HFFc6 (cell line): ENCODE measurements at places on chromosomes 1 and 21. TPM values are rescaled to one million over a fixed set of nuclear protein-coding genes. Genes with fewer than 3 reads are reported as not detected.

DNA sequence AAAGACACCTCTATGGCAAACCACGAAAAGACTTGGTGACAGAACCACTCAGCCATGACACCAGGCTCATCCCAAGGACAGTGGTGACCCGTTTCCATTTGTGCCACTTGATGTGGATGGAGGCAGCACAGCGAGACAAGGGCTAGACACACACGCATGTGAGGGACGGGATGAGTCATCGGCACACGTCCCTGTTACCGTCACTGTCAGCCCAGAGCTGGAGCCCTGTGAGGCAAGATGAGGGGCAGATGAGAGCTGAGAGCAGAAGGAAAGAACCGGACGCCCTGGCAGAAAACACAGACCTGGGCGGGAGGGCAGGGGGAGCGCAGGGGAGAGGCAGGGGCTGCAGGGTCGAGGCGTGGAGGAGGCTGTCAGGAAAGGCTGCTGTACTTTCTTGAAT lies 57.8 kb downstream of the SIK1 start:
- H3K27me3 ChIP-seq = peaks cover 3% of the 10 kb centered on the region; the same call in 1 of the 2 replicates
- H3K4me1 ChIP-seq = peaks cover 22% of the 10 kb centered on the region
- H3K36me3 ChIP-seq = no peaks in the 10 kb centered on the region
- peak; percentile 48 for DNase-seq

DNA sequence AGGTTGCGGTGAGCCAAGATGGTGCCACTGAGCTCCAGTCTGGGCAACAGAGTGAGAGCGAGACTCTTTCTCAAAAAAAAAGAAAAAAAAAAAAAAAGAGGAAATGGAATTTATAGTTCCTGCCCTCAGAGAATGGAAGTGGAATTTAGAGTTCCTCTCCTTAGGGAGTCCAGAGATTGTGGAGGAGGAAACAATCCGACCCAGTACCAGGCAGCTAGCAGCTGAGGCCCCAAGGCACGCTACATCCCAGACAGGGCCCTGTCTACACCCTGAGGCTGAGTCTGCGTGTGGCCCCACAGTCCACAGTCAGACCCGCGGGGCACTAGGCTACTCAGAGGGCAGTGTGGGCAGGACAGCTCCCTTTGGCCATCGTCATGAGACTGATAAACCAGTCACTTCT lies 1.9 kb upstream of the MFN2 start:
- peak overlapping the region; percentile 72; the same call in 1 of the 2 replicates for H3K27ac ChIP-seq
- no peak for DNase-seq
- peaks cover 33% of the 10 kb centered on the region for H3K4me1 ChIP-seq
- H3K27me3 ChIP-seq = peaks cover 2% of the 10 kb centered on the region; the same call in 1 of the 2 replicates
- H3K36me3 ChIP-seq = peaks cover 18% of the 10 kb centered on the region

DNA sequence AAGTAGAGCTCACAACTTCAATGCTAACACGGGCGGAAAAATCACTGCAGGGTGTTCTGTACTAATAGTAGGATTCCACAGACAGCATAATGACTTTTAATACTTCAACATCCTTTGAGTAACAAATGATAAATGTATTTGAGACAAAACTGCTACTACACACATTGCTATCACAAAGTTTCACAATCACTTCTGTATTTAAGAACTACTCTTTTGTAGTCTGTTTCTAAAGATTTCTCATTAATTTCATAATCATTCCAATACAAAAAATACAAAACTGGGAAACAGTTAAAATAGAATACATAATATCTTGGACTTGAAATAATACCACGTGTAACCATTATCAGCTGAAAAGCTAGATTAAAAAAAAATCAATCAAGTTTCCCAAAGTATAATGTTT lies 2.7 kb downstream of the HMGN1 start:
- H3K27ac ChIP-seq = no peak overlapping the region
- H3K4me3 ChIP-seq = peak overlapping the region; percentile 94
- H3K27me3 ChIP-seq = peaks cover 4% of the 10 kb centered on the region; the same call in 1 of the 2 replicates
- peaks cover 42% of the 10 kb centered on the region for H3K36me3 ChIP-seq
- no peak for DNase-seq
- peaks cover 29% of the 10 kb centered on the region for H3K4me1 ChIP-seq

GRCh38 chr1:169487561-169487960 lies 1.8 kb upstream of the SLC19A2 start:
- no peak for DNase-seq
- H3K36me3 ChIP-seq = no peaks in the 10 kb centered on the region
- peaks cover 56% of the 10 kb centered on the region for H3K4me1 ChIP-seq

- DNase-seq = peak; percentile 90
- peaks cover 27% of the 10 kb centered on the region for H3K36me3 ChIP-seq
- peaks cover 2% of the 10 kb centered on the region; the same call in 1 of the 2 replicates for H3K27me3 ChIP-seq
- peak overlapping the region; percentile 88 for H3K27ac ChIP-seq
- H3K4me1 ChIP-seq = peaks cover 72% of the 10 kb centered on the region
Observed at GRCh38 chr1:243742819-243743218, 107.2 kb downstream of the AKT3 start.

LRRC71 gene
- total RNA-seq = not detected in 3 replicates

DCST2 gene
- total RNA-seq = not detected in 3 replicates

SH2D5 gene
- total RNA-seq = 11.3 to 15.9 TPM (median 14.2 TPM) in 3 replicates

CDCA8 gene
- 18.9 to 42.5 TPM (median 37.8 TPM) in 3 replicates for total RNA-seq

OR10J1 gene
- not detected in 3 replicates for total RNA-seq
